Astrocyte (in vitro differentiated cells and primary cell): ENCODE measurements at places on chromosomes 1 and 21. TPM values are rescaled to one million over a fixed set of nuclear protein-coding genes. Genes with fewer than 3 reads are reported as not detected.

DNA sequence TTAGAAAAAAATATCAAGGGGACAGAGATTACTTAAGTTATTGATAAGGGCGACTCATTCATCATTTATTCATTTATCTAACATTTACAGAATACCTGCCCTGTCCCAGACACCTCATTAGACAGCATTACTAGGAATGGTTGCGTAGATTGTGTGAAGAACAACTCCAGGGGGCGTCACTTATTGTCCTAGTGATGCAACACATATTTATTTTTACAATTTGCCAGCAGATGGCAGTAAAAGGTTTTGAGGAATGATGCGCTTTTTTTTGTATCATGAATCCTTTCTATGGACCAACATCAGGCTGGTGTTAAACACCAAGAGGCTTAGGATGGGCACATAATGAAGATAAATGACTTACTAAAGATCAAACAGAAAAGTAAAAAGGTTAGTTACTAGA lies 5.5 kb downstream of the NCAM2 start:
- H3K4me3 ChIP-seq, result no peak overlapping the region
- DNase-seq, result no peak
- no peaks in the 10 kb centered on the region for H3K36me3 ChIP-seq
- no peaks in the 10 kb centered on the region for H3K4me1 ChIP-seq
- no peak overlapping the region for H3K27ac ChIP-seq

Gene GUCA2A
- not detected in 2 replicates for total RNA-seq

GRCh38 chr21:45736042-45736689 lies 92.6 kb downstream of the PCBP3 start:
- no peaks in the 10 kb centered on the region for H3K36me3 ChIP-seq
- no peak overlapping the region for H3K4me3 ChIP-seq
- no peak for DNase-seq

Gene SDC3
- 113 and 135 TPM in 2 replicates for total RNA-seq

DNA sequence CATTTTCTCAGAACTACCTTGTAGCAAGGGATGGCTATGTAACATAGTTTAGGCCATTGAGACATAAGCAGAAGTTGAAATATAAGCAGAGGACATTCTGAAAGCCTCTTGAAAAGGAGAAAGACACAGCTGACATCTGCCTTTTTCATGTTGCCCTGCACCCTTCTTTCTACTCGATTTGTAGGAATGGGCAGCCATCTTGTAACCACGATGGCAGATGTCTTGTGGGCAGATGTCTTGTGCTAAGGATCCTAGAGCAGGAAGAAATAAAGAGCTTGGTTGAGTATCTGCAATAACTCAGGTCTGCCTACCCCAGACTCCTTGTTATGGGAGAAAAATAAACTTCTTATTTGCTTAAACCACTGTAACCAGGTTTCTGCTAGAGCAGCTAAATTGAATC lies 351.0 kb downstream of the PDE4B start:
- H3K36me3 ChIP-seq, result no peaks in the 10 kb centered on the region
- H3K27me3 ChIP-seq, result no peaks in the 10 kb centered on the region
- H3K4me1 ChIP-seq, result no peaks in the 10 kb centered on the region

DNA sequence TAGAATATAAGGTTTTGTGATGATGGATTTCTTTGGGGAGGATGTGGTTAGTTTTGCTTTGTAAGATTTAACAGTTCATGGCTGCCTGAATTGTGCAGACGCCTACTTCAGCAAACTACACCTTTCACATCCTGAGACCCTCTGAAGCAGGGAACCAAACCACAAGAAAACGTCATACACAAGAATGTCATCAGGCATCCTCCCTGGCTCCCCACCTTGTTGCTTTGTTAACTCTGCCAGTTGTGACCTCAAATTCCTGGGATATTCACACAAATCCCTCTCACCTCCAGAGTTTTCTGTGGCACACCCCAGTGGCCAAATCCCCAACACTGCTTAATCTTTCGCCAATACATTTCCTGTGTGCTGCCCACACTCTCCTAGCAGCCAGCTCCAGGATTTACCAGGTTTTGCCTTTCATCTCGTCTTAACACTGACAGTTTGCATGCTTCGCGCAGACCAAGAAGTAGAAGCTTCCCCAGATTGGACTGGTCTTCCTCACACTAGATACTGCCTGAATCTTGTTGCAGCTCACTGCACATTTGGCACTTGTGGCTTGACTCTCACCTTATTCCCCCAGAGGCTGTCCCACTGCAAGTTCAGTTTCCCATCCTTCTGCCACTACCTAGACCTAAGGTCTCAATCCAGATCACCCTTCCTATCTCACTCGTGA lies 51.1 kb upstream of the CTTNBP2NL start:
- DNase-seq, result no peak
- no peaks in the 10 kb centered on the region for H3K36me3 ChIP-seq
- no peak overlapping the region for H3K27ac ChIP-seq
- peaks cover 4% of the 10 kb centered on the region for H3K4me1 ChIP-seq
- no peak overlapping the region for H3K4me3 ChIP-seq
- peaks cover 7% of the 10 kb centered on the region for H3K27me3 ChIP-seq

Gene ETV3L
- total RNA-seq, result not detected in 2 replicates

- no peak for DNase-seq
- H3K36me3 ChIP-seq, result peaks cover 7% of the 10 kb centered on the region
- H3K4me3 ChIP-seq, result no peak overlapping the region
- peaks cover 10% of the 10 kb centered on the region for H3K4me1 ChIP-seq
- H3K27ac ChIP-seq, result no peak overlapping the region
- H3K27me3 ChIP-seq, result no peaks in the 10 kb centered on the region
Measured at GRCh38 chr1:21089299-21089698, 87.4 kb downstream of the EIF4G3 start.

DNA sequence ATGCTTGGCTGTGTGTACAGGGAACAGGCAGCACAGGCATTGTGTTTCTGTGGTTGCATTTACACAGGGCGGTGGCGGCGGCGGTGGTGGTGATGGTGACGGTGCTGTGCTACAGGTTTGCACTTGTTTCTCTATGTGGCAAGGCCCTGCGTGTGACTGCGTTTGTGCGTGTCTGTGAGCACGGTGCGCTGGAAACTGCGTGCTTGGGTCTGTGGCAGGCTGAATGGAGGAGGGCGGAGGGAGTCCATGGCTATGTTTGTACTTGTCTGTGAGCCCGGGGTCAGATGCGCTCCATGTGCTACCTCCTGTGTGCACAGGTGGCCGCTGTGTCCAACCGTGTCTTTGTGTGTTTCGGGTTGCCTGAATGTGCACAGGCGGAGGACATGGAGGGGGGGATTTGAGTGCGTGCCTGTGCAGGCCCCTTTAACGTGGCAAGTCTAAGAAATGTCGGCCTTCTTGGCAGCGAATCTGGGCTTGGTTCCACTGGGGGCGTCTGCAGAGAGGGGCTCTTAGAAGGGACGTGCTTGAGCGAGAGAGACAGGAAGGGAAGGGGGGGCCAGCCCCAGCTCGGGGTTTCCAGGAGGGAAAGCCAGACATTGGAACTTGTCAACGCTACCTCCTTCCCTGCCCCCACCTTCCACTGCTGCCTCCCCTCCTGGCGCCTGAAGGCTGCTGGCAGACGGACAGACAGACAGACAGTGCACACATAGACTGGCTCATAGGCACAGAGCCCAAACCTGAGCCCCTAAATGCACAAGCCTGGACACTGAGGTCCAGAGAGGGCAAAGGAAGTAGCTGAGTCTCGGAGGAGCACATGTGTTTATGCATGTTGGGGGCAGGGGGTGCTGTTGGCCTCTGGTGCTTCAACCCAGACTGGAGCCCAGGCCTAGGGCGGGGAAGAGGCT lies 32.7 kb upstream of the WASF2 start:
- H3K4me1 ChIP-seq, result peaks cover 16% of the 10 kb centered on the region
- H3K27ac ChIP-seq, result no peak overlapping the region
- H3K4me3 ChIP-seq, result no peak overlapping the region
- no peaks in the 10 kb centered on the region for H3K27me3 ChIP-seq
- no peaks in the 10 kb centered on the region for H3K36me3 ChIP-seq

DNA sequence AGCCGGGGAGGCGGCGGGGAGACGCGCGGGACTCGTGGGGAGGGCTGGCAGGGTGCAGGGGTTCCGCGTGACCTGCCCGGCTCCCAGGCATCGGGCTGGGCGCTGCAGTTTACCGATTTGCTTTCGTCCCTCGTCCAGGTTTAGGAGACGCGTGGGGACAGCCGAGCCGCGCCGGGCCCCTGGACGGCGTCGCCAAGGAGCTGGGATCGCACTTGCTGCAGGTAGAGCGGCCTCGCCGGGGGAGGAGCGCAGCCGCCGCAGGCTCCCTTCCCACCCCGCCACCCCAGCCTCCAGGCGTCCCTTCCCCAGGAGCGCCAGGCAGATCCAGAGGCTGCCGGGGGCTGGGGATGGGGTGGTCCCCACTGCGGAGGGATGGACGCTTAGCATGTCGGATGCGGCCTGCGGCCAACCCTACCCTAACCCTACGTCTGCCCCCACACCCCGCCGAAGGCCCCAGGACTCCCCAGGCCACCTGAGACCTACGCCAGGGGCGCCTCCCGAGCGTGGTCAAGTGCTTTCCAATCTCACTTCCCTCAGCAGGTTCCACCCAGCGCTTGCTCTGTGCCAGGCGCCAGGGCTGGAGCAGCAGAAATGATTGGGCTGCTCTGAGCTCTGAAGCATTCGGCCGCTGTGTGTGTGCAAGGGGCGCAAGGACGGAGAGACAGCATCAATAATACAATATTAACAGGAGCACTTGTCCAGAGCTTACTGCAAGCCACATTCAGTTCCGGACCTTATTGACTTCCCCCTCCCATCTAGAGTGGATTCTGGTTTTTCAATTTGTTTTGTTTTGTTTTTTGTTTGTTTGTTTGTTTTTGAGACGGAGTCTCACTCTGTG lies 10.3 kb downstream of the SIM2 start:
- H3K4me3 ChIP-seq, result no peak overlapping the region
- H3K27me3 ChIP-seq, result peaks cover 97% of the 10 kb centered on the region

GRCh38 chr1:201456499-201457309 lies 12.3 kb downstream of the PHLDA3 start:
- H3K27ac ChIP-seq, result peak overlapping the region; percentile 96
- H3K4me1 ChIP-seq, result peaks cover 70% of the 10 kb centered on the region
- no peaks in the 10 kb centered on the region for H3K36me3 ChIP-seq
- peak; percentile 99 for DNase-seq

Gene AMIGO1
- total RNA-seq, result 1.2 and 1.8 TPM in 2 replicates

Gene MROH7
- 0.12 TPM in 1 of 2 replicates, not detected in the other for total RNA-seq

- no peak overlapping the region for H3K4me3 ChIP-seq
- no peak overlapping the region for H3K27ac ChIP-seq
- peaks cover 7% of the 10 kb centered on the region for H3K4me1 ChIP-seq
- H3K36me3 ChIP-seq, result no peaks in the 10 kb centered on the region
- DNase-seq, result peak; percentile 58
- no peaks in the 10 kb centered on the region for H3K27me3 ChIP-seq
Measured at GRCh38 chr1:244100704-244101453, 49.8 kb downstream of the ZBTB18 start.

Gene FGR
- total RNA-seq, result 0.17 TPM in 1 of 2 replicates, not detected in the other

Gene NOTCH2NLA
- total RNA-seq, result 42.2 and 46.5 TPM in 2 replicates

DNA sequence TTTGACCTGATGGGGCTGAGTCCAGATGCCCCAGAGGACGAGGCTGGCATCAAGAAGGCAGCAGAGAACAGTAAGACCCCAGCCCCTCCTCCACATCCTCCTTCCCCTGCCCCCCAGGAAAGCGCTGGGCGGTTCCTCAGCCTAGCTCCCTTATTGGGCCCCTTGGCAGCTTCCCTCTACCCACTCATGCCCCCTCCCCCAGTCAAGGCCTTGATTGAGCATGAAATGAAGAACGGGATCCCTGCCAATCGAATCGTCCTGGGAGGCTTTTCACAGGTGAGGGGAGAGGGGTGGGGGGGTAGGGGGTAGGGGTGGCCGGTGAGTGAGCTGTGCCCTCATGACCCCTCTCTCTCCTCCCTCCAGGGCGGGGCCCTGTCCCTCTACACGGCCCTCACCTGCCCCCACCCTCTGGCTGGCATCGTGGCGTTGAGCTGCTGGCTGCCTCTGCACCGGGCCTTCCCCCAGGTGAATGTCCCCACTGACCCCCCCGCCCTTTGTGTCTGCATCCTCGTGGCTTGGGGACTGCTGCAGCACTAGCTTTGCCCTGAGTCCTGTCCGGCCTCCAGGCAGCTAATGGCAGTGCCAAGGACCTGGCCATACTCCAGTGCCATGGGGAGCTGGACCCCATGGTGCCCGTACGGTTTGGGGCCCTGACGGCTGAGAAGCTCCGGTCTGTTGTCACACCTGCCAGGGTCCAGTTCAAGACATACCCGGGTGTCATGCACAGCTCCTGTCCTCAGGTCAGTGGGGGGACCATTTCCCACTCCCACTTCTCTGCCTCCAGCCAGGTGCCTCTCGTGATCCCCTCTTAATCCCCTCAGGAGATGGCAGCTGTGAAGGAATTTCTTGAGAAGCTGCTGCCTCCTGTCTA lies 3.2 kb downstream of the LYPLA2 start:
- H3K4me1 ChIP-seq, result peaks cover 33% of the 10 kb centered on the region
- no peak overlapping the region for H3K27ac ChIP-seq
- peaks cover under 1% of the 10 kb centered on the region for H3K36me3 ChIP-seq
- H3K4me3 ChIP-seq, result no peak overlapping the region

GRCh38 chr1:87435484-87435883 lies 106.8 kb downstream of the LMO4 start:
- peak; percentile 81 for DNase-seq
- no peaks in the 10 kb centered on the region for H3K4me1 ChIP-seq
- H3K4me3 ChIP-seq, result no peak overlapping the region
- H3K36me3 ChIP-seq, result no peaks in the 10 kb centered on the region

- no peaks in the 10 kb centered on the region for H3K27me3 ChIP-seq
- H3K27ac ChIP-seq, result no peak overlapping the region
- H3K4me1 ChIP-seq, result peaks cover 3% of the 10 kb centered on the region
- DNase-seq, result no peak
- H3K36me3 ChIP-seq, result no peaks in the 10 kb centered on the region
Measured at GRCh38 chr1:172727956-172728603, 69.2 kb downstream of the FASLG start.

- peaks cover 3% of the 10 kb centered on the region for H3K36me3 ChIP-seq
- peak overlapping the region; percentile 22 for H3K27ac ChIP-seq
- DNase-seq, result peak; percentile 53
- peaks cover 36% of the 10 kb centered on the region for H3K4me1 ChIP-seq
- H3K27me3 ChIP-seq, result no peaks in the 10 kb centered on the region
Measured at GRCh38 chr1:9291914-9292360, 757 bp upstream of the SPSB1 start.

Gene MARK1
- total RNA-seq, result 4.7 and 10.8 TPM in 2 replicates

DNA sequence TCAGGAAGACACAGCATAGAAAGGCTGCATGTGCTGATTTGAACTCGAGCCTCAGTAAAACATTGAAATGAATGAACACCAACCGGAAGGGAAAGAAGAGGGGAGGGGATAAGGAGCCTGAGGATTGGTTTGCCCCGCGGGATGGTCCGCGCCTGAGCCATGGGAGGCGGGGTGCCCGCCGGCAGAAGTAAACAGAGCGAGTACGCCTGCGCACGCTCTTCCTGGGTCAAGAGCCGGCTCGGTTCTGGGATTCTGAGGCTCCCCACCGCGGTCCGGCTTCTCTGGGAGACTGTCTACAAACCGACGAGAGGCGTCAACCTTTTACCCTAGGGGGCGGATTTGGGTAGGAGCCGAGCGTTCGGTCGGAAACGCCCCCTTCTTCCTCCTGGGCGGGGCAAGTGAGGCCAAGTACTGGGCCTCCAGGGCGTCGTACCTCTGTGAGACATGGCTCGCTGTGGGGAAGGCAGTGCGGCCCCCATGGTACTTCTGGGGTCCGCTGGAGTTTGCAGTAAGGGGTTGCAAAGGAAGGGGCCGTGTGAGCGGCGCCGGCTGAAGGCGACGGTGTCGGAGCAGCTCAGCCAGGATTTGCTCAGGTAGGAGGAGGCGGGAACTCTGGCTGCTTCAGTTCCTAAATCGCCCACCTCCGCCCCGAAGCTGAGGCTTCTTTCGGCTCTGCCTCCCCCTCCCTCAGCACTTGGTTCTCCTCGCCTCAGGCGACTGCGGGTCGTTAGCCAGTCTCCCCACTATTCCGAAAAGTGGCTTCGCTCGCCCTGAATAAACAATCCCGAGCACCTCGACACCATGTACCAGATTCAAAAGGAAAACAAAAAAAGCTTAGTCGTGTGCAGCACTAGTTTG lies at the start of gene BTBD8:
BTBD8 (plus strand) TSS at position 218 of the 858 bp plus-strand sequence; CDS start at position 445, 227 bp downstream.
- H3K27me3 ChIP-seq, result no peaks in the 10 kb centered on the region
- peak within 1 kb of the TSS; percentile 84 for H3K4me3 ChIP-seq
- no peak within 1 kb of the TSS for H3K27ac ChIP-seq
- H3K36me3 ChIP-seq, result no peaks in the 10 kb centered on the region
- H3K4me1 ChIP-seq, result no peaks in the 10 kb centered on the region
